ENCODE measurements at places on chromosomes 6 and 20. TPM values are rescaled to one million over a fixed set of nuclear protein-coding genes. Genes with fewer than 3 reads are reported as not detected.

The AHCY gene
- 112 TPM for total RNA-seq

The LSM2 gene
- 38.7 TPM for total RNA-seq

The ETV7 gene
- total RNA-seq = 5.6 TPM

The PEX3 gene
- 13.4 TPM for total RNA-seq

The SMLR1 gene
- total RNA-seq = not detected

The FRK gene
- 8.5 TPM for total RNA-seq

The HIVEP2 gene
- 14.1 TPM for total RNA-seq

The BNIP5 gene
- 0.26 TPM for total RNA-seq

The TRIM15 gene
- total RNA-seq = not detected

The METTL24 gene
- total RNA-seq = 3.6 TPM

The SLC52A3 gene
- 2.7 TPM for total RNA-seq

The FOXF2 gene
- 12.6 TPM for total RNA-seq

The SYNE1 gene
- 201 TPM for total RNA-seq

The FOXS1 gene
- 2.9 TPM for total RNA-seq

The HLA-DOA gene
- total RNA-seq = 20.6 TPM

The LPA gene
- not detected for total RNA-seq

The CHMP4B gene
- 90.5 TPM for total RNA-seq

The BTNL2 gene
- total RNA-seq = not detected

The ALDH5A1 gene
- 21.8 TPM for total RNA-seq

The REV3L gene
- total RNA-seq = 29.3 TPM

The C6orf120 gene
- 24.7 TPM for total RNA-seq

The RCAN2 gene
- total RNA-seq = 28.1 TPM

The FRMD1 gene
- not detected for total RNA-seq

The ZBTB12 gene
- total RNA-seq = 6.5 TPM

The DEFB118 gene
- not detected for total RNA-seq

Measured in left lung (tissue), 14 donors.